Tibial nerve (tissue), 4 donors: ENCODE measurements at places on chromosomes 7 and 10.

- no peak for DNase-seq
These were observed 180.1 kb downstream of the TCF7L2 start for GRCh38 chr10:113130014-113130641.

DNA sequence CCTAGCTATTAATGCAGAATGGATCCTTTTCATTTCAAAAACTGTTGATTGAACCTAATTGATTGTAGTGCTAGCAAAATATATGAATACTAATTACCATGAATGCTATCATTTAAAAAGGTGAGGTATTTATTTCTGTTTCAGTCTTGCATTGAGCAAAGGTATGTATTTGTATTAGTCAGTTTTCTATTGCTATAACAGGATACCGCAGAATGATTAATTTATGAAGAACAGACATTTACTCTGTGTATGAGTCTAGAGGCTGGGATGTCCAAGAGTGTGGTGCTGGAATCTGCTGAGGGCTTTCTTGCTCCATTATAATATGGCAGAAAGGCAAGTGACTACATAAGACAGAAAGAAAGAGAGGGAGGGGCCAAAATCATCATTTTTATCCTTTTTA lies 199.2 kb downstream of the KIF20B start:
- no peak for DNase-seq

DNA sequence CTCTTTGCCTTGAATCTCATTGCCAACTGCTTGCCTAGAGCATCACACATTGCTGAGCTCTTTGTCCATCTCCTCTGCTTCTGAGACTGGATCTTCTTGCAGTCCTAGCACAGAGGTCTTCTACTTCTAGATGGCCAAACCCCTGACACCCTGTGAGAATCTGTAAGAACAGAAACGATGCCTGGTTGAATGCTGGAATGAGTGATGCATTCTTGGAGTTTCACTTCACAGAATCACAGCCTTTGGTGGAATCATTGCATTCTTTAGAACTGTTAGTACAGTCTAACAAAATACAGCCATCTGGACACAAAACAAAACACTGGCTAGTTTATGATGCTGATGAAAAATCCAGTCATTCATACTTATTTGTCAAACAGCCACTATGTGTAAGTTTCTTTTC lies 141.7 kb upstream of the ITGB1 start:
- no peak for DNase-seq

DNA sequence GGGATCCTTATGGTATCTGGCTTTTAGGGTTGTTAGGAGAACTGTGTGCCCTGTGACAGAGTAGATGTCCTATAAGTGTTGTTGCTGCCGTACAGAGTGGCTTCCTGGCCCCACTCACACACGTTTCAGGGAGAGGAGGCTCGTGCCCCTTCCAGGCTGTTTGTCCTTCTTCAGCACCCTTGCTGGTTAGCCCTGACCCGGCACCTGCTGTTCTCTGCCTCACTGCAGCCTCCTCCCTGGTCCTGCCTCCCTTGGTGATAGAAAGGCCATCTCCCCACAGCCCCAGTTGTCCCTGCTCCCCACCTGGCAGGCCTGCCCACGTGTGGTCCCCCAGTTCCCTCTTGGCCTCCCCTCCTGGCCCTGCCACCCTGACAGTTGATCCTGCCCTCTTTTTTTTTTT lies 2.3 kb downstream of the CLIP2 start:
- DNase-seq, result no peak
